ENCODE measurements at places on chromosomes 16 and 17.

DNA sequence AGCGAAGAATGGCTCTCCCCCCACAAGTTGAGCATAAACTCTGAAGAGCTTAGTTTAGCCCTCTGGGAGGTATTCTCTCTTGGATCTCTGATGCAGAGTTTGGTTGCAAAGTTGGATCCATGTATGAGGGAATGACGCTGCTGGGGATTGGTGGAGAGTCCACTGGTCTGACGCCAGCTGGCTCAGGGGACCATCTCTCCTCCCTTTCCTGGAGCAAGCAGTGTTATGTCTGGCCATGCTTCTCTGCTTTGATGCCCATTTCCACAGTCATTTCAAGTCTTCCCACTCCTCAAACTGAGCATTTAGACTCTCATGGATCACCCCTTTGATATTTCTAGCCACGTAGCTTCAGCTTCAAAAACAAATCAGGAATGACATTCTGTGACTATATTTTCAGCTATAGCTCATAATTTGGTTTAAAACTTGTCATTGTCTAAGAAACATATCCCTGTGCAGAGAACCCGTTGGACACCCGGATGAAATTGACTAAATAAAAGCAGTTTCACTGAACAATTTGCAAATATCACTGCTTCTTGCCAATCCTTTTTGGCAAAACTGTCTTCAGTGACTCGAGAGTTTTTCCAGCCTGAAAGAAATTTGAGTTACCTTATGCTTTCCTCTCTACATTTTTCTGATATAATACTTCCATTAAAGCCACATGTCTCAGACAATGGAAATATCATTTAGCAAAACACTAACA lies 193.4 kb upstream of the CDH11 start:
- DNase-seq, result peak; percentile 78

DNA sequence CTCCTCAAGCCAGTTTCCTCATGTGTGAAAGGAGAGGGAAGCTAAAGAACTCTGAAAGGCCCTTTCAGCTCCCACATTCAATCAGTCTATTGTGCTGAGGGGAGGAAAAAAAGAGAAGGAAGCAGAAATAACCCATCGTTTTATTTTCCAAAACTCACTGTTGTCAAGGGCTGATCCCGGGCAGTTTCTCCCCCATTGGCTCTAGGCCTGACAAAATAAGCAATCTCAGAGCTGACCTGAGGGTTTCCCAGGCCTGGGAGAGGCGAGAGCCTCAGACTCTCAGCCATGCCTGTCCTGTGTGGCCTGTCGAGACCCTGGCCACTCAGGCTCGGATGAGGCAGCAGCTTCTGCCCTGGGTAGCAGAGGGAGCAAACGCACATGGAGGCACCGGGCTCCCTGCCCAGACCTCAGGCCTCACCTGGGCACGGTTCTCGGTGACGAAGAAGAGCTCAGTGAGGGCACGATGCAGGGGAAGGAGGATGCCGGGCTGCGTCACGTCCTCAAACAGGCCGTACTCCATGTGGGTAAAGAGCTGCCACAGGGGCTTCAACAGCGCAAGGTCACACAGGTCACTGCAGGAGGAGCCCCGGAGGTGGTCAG lies 45.0 kb upstream of the ATP2A3 start:
- DNase-seq, result no peak

GRCh38 chr16:11430601-11431317 lies 85.5 kb downstream of the RMI2 start:
- no peak for DNase-seq

GRCh38 chr17:58538811-58539409 lies 24.5 kb upstream of the MTMR4 start:
- DNase-seq, result no peak

DNA sequence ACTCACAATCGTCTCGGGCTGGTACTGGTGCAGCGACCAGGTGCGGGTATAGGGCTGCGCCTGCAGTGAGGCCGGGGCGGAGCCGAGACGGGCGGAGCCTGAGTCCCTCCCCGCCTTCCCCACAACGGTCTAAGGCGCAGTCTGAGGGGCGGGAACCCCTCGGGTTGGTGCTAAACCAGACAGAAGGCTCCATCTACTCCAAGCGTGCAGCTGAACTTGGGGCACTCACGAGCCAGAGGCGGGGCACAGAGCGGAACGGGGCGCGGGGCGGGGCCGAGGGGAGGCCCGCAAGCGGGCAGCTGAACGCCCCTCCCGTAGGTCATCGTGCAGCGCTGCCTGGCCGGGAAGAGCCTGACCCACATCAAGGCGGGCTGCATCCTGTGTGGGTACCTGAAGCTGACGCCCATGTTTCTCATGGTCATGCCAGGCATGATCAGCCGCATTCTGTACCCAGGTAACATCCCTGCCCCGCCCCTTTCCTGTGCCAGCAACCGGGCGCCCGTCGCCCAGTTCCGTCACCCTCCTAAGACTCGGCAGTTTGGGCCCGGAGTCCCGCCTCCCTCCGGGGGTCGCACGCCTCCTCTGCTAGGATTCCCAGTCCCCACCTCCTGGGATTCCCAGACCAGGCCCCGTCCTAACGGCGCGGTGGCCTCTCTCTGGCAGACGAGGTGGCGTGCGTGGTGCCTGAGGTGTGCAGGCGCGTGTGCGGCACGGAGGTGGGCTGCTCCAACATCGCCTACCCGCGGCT lies 5.0 kb downstream of the SLC5A2 start:
- no peak for DNase-seq

- DNase-seq, result no peak
Measured at GRCh38 chr16:4322121-4323052, 6.5 kb downstream of the GLIS2 start.

- DNase-seq, result no peak
Measured at GRCh38 chr16:3101018-3101840, 2.1 kb upstream of the ZSCAN10 start.

- DNase-seq, result peak; percentile 8
Measured at GRCh38 chr17:79624718-79625478, 14.0 kb upstream of the RBFOX3 start.

- DNase-seq, result no peak
Measured at GRCh38 chr17:57993471-57994365, 5.7 kb upstream of the VEZF1 start.

GRCh38 chr17:39547713-39548478 lies 59.8 kb downstream of the NEUROD2 start:
- DNase-seq, result peak; percentile 68

- no peak for DNase-seq
Measured at GRCh38 chr17:40251576-40251975, 32.5 kb downstream of the WIPF2 start.

DNA sequence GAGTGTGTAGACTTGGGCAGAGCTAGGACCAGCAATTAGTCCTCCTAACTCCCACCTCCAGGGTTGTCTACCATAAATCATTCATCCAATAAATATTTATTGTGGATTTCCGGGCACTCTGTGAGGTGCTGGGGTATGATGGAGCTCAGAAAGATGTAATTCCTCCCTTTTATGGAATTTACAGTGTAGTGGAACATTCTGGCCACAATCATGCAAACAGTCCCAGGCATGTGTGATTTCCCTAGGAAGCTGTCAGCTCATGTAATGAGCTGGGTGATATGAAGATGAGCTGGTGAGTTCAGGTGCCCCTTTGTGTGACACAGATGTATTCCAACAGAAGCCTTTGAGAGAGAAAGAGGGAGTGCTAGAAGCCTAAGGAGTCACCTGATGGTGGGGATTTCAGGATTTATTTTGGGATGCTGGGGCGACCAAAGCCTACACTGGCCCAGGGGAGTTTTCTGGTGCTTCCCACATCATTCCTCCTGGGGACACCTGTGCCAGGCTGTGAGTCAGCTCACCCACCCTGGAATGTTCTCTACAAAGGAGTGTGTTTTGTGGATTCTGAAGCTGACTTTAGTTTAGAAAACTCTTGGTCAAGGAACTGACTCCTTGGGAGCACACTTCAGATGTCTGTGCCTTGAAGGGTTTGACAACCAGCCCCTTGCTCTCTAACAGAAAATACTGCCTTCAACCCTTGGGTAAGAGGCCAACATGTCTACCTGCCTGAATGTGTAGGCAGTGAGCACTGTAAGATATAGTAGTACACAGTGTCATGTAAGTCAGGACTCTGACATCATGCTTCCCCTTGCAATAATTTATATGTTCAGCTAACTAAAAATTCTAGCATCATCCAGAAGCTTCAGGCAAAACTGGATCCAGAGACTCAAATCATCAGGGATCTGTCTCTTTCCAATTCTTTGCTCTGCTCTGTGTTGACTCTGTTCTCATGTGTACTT lies 42.9 kb downstream of the HS3ST4 start:
- no peak for DNase-seq

DNA sequence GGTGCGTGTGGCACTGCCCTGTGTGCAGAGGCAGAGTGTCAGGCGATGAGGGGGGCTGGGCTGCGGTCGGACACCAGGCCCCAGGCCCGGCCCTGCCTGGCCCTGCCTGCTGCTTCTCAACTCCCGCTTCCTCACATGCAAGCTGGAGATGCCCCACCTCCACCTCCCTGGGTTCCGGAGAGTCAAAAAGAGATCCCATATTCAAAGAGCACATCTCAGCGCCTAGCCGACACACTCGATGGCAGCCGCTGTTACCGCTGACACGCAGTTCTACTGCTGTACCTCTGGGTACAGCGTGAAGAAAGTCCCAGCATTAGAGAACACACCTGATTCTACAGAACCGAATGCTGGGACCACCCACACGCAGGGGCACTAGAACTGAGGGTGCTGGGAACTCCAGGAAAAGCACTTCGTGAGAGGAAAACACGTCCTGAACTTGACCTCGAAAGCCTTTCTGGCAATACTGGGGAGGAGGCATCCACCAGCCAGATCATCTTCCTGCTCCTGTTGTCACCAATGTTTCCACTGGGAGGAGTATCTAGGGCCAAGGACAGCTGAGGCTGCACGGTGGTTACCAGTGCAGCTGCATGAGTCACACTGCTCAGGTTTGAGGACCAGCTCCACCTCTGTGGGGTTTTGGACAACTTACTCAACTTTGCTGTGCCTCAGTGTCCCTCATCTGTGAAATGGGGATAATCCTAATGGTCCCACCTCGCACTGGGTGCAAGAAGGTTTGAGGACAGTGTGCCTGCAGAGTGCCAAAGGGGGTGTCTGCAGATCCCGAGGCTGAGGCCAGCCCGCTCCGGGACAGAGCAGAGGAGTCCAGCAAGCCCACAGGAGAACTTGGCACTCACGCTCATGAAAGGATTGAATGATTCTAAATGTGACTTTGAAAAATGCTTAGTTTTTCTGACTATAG lies 100.4 kb upstream of the DNAH17 start:
- no peak for DNase-seq

GRCh38 chr16:72367851-72368250 lies 195.9 kb upstream of the PMFBP1 start:
- no peak for DNase-seq

DNA sequence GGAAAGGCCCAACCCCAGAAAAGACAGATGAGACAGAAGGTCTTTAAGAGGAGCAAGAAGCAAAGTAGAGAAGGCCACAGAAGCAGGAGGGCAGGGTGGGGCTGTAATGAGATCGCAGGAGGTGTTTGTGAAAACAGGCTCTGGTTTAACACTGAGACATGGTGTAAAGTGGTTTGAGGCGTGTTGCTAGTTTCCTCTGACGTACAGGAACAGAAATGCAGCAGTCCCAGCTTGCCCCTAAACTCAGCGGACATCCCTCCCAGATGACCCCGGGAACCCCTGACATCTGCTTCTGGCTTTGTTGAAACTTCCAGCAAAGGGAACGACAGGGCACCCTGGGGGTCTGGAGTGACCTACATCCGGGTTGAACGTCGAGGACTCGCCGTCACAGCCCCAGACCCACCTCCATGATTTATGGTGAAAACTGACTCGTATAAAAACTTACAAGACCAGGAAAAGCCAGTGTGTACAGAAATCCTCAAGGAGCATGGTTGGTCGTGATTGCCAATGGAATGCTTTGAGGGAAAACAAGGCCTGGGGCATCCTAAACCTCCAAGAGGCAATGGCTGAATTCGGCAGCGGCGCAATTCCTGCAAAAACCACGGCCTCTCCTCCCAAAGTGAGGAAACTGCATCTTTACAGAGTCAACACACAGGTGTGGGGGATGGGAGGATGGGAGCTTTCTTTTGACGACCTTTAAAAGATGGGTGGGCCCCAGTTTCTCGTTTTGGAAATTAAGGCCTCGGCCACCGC lies 25.8 kb downstream of the LITAF start:
- DNase-seq, result no peak

DNA sequence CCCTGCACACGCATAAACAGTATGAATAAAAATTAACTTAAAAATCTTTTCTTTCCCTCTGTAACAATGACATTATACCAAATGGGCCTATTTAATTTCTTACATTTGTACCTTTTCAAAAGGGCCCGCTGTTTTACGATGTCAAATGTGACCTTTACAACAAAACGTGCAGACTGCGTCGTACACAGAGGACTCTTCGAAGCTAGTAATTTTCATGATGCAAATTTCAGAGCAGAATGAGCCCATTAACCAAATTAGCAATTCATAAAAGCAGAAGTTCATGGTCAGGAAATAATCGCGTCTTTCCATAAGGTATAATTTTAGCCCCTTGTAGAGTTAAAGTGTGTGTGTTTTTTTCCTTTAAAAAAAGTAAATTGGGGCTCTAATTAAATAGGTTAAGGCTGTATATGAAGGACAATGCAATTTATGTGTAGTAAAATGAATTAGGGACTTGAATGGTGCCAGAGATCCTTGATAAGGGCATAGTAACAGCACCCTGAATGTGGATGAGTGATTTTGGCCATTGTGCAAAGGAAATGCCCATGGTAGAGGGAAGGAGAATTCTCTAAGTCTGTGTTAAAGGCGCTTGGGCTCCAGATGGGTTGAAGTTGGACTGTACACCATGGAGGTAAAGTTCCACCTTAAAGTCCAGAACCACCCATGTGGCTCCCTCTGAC lies 546.4 kb upstream of the EEF2KMT start:
- no peak for DNase-seq

- DNase-seq, result no peak
Measured at GRCh38 chr17:50079334-50080095, 15.6 kb upstream of the PDK2 start.

GRCh38 chr16:17571499-17572093 lies 100.8 kb upstream of the XYLT1 start:
- DNase-seq, result no peak

- no peak for DNase-seq
Measured at GRCh38 chr17:47952171-47953021, 5.3 kb downstream of the PRR15L start.

DNA sequence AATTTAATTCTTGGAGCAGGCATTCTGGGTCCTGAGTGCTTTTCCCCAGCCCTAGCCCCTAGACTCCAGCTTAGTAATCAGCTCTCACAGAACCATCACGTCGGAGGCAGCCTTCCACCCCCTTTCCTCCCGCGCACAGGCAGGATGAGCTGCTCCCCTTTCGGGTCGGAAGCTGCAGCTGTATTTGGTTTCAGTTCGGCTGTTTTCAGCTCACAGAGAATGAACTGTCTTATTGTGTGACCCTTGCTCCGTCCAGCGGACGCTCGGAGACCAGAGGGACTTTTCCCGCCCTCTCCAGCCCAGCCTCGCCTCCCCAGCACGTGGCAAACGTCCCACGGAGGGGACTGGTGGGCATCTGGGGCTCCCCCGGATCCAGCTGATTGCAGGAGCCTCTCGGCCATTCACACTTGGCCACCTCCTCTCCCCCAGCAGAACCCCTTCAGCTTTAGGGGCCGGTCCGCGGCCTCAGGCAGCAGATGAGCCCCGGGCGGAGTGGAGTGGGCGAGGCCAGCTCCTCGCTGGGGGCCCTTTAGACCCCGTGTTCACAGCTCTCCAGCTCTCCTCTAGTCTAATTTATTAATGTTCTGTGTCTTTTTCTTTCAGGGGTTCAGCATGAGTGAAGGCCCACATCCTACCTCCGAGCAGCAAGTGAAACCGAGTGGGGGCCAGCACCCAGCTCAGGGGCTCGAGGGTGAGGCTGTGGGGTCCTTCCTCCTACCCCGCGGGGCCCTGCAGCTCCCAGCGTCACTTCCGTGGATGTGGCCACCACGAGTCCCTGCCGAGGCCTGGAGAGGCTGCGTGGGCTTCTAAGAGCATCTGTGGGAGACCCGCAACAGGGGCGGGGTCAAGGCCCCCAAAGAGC lies 863 bp upstream of the UTS2R start:
- no peak for DNase-seq
